AML-193 (cell line): ENCODE measurements at places on chromosomes 3 and 15.

GRCh38 chr3:42721690-42722089, 19.1 kb upstream of the HHATL start:
- DNase-seq: no peak

- DNase-seq: no peak
Observed at GRCh38 chr3:168475704-168476103, 380.0 kb upstream of the GOLIM4 start.

GRCh38 chr3:140552403-140552802, 125.5 kb upstream of the TRIM42 start:
- no peak for DNase-seq

GRCh38 chr15:87481126-87481525, 775.4 kb downstream of the NTRK3 start:
- no peak for DNase-seq

GRCh38 chr3:184679056-184679816, 32.6 kb downstream of the MAGEF1 start:
- DNase-seq: no peak

DNA sequence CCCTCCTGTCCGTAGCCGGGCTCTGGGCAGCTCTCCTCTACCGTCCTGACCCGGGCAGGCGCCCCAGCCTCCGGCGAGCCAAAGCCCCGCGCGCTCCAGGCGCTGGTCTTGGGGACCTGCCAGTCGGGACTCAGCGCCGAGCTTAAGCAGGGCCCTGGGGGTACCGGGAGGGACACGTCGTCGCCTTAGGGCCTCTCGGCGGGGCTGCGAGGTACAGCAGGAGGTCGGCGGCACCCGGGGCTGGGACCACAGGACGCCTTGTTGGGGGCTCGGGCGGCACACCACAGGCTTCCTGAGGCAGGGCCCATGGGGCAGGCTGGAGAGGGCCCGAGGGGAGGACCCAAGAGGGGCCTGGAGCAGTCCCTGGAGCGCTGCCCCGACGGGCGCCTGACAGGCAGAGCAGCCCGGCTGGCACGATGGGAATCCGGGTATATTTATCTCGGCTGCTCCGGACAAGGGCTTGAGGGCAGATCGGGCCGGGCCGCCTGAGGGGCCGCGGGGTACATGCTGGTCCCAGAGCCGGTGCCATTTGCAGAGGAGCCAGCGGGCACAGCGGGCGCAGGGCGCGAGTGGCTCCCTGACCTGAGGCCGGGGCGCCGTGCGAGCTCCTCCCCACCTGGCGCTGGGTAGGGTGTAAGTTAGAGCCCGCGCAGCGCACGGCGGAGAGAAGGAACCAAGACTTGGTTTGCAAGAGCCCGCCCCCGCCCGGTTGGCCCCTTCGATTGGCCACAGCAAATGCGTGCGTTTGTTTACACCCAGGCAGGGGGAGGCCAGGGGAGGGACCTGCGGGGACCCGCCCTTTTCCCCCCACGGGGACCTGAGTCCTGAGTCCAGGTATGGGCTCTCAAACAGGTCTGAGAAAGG, 574 bp downstream of the SLC38A3 start:
- DNase-seq: no peak

- no peak for DNase-seq
Observed at GRCh38 chr3:39105687-39106063, 1.8 kb downstream of the GORASP1 start.

DNA sequence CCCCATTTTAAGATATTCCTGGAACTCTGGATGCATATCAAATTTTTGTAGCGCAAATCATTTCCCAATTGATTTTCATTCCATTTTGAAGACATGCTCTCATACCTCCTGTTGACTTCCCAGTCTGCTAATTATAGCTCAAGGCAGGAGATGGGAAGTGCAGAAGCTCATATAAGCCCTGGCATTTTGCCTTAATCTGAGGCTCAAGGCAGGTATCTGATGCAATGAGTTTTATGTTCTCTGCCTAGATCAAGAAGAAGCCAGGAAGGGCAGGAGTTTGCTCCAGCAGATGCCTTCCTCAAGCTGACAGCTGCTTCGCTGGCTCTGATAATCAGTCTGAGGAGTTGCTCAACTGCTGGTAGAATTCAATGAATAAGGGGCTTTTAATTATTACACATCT, 65.6 kb upstream of the NEDD4 start:
- no peak for DNase-seq

DNA sequence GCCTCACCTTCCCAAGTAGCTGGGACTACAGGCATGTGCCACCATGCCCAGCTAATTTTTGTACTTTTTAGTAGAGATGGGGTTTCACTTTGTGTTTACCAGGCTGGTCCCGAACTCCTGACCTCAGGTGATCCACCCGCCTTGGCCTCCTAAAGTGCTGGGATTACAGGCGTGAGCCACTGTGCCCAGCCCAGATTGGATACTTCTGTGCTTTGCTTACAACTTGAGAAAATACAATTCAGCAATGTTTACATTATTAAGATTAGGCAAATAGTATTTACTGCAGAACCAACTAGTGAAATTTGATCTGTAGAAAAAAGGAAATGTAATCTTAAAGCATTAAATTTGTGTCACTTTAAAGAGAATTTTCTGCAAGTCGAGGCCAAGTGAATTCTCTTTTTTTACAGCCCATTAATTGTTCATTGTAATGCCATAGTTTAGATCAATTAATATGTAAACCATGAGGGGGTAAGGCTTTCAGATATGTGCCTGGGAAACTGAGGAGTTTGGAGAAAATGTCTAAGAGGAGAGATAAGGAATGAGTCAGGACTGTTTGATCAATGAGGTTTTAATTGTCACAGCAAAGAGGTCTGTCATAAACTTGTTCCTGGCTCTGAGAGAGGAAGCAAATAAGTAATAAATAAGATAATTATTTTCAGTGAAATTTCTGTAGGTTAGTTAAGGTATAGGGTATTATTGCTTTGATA, 15.3 kb downstream of the PYDC2 start:
- no peak for DNase-seq

GRCh38 chr3:192727032-192727847, at the start of gene FGF12:
TSS of gene FGF12 (minus strand) at chr3:192727541.
- DNase-seq: no peak

DNA sequence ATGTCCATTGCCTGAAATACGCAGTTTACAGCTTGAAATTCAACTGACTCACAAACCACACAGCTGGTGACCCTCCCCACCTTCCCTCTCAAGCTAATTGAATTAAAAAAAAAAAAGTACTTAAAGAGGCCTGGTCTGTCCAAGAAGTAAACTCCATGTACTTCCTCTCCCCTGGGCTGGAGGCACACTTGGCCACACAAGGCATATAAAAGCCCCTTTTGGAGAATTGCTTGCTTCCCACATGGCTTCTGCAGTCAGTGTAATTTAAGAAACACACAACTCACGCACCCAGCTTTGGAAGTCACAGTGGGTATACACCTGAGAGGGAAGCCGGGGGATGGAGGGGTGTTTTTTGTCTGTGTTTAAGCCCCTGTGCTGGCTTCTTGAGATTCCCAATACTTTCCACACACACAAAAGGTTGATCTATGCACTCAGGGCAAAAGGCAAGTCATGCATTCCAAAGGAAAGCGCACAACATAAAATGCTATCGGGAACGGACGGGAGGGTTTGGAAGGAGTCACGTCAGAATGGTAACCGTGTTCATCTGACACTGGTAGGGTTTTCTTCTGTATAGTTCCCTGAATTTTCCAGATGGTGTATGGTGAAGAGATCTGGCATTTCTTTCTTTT, 106.6 kb upstream of the ALDH1A3 start:
- DNase-seq: no peak

DNA sequence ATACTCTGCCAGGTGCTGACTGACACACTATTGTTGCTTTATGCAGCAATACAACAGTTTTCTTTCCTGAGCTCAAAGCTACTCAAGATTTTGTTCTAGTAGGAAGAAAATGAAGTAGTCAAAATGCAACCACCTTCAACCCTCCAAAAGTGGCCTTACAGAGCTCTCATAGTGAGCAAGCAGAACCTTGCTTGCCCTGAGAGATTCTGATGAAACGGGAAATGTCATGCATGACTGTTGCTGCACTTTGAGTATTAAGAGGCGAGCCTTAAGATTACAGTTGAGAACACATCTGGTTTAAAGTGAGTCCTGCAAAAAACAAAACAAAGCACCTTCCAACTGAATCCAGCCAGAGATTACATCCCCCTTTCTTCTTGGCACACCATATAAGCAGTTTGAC, 29.7 kb downstream of the MINDY4B start:
- DNase-seq: no peak

DNA sequence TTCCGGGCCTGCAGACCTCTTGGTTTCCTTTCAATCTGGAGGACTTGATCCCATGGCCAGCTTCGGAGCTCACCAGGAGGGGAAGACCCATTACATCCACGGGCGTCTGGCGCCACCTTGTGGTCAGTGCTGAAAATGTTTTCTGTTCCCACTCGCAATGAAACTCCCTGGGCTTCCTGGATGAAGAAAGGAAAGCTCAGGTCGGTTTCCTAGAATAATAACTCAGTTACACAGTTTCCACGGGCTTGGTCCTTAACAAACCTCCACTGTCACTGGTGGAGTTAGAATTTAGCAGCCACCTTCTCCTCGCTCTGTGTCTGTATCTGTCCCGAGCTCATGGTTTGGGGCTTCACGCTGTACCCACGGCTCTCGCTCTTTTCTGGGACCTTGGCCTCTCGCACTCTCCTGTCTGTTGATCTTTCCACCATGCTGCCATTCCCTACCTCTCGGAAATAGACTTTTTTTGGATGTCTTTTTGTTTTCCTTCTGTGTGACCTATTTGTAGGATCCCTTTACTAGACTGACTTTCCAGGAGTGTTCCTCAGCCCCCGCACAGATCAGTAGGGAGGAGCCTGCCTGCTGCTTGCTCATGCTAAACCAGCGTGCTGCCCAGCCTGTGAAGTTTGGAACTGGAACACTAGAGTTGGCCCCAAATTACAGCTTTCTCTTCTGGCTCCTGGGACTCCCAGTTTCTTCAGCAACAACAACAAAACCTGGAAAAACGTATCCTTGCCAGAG, 56.3 kb downstream of the IL20RB start:
- DNase-seq: peak; percentile 82

DNA sequence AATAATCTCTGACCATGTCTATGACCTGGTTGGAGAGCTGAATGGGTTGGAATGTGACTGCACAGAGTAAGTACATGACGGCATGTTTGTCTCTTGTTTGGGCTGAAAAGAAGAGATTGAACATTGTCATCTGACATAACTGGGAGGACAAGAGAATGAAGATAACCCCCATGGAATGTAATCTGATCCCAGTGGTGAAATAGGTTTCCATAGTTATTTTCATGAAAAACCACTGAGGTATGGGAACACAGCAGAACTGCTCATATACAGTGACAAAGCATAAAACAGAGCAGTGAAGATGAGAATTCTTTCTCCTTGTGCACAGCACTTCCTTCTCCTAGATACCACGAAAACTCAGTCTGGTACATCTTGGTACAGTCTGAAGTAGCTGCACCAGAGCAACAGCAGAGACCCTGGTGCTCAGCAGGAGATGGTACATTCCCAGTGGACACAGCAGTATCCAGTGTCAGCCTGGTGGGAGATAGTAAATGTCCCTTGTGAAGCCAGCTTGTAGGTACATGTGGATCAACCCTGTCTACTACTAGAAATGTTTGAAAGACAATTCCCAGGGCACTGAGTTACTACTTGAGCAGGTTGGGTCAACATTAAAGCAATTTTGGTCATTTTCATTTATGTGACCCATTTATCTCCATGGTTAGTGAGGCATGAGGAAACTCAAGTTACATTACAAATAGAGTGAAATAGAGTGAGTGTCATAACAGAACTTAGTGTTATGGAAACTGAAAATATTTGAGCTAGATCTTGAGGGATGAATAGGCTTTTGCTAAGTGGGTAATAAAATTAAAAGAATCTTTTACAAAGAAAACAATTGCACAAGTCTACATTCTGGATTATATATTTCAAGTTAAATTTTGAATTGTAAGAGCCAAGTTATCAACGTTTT, 178.3 kb downstream of the SUCNR1 start:
- DNase-seq: no peak

DNA sequence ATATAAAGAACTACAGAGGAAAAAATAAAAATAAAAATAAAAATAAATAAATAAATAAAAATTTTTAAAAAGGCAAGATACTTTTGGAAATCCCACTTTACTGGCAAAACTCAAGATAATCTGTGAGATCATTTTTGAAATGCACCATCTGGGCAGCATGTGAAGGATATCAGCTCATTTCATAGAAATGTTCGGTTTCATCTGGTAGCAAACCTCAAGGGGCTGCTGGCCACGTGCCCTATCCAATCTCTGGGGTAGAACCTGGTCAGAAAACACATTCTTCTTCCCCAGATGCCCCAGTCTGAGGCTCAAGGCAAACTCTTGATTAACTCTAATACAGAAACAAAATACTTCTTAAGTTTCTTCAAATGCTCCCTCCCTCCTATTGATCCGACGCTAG, 166.0 kb downstream of the FMN1 start:
- DNase-seq: no peak

GRCh38 chr15:57506422-57506821, 85.3 kb upstream of the MYZAP start:
- no peak for DNase-seq

GRCh38 chr3:170889630-170890029, 18.8 kb downstream of the EIF5A2 start:
- DNase-seq: no peak

DNA sequence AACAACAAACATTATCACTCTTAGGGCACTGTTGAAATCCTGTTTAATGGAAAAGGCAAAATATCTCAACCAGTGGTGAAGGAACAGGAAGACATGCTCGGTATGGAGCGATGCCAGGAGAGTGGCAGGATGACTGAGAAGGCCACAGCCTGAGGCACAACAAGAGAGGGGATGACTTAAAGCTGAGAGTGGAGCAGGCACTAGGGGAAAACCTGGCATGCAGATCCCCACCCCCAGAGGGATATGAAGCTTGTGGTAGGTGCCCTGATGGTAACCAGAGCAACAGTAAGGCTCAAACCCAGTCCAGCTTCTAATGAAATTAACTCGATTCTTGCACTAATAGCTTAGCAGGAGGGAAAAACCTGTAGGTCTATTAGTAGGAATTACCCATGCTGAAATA, 40.4 kb downstream of the LYSMD4 start:
- DNase-seq: no peak
